ENCODE measurements at places on chromosomes 11 and 22.

- peak; percentile 62 for DNase-seq
Observed at GRCh38 chr22:40855071-40855978, 1.1 kb downstream of the ST13 start.

GRCh38 chr11:89436071-89436470 lies 55.1 kb downstream of the NOX4 start:
- DNase-seq: peak; percentile 18

- DNase-seq: no peak
Observed at GRCh38 chr22:39525658-39525975, 5.3 kb downstream of the ATF4 start.

GRCh38 chr11:133710681-133711240 lies 134.6 kb downstream of the SPATA19 start:
- DNase-seq: no peak

DNA sequence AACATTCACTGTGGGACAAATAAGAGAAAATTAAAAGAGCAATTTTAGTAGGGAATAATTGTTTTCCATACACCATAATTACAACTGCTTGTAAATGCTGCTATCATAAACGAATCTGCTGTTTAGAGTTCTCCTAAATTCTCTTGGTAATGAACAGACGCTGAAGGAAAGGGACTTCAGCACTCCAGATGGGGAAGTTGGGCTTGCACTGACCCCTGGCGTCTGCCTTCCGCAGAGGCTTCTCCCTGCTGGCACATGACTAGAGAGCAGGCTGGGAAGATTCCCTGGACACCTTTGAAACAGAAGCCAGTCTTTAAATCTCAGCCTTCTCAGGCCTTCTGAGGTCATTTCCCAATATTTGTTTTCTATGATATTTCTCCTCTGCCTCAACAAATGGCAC lies 84.1 kb downstream of the NXPE2 start:
- DNase-seq: peak; percentile 67

GRCh38 chr11:11351042-11351586 lies 1.9 kb downstream of the CSNK2A3 start:
- DNase-seq: no peak

DNA sequence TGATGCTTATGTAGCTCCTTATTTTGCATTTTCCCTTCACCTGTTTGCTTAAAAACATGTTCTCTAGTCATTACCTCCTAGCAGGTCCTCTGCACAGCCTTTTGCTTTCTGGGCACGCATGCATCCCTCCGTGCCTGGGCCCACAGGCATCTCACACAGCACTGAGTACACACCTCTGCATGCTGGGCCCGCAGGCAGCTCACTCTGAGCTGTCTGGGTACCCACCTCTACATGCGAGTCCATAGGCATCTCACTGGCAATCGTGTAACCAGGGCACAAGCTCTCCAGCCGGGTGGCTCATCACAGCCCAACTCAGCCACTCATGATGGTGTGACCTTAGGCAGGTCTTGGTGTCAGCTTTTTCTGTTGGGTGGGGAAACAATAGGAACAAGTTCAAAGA lies 68.7 kb upstream of the GAL start:
- DNase-seq: no peak

GRCh38 chr11:27281740-27282590 lies 81.0 kb downstream of the CCDC34 start:
- DNase-seq: peak; percentile 92

- peak; percentile 43 for DNase-seq
Observed at GRCh38 chr11:5204787-5205186, 4.3 kb upstream of the OR51V1 start.

- DNase-seq: no peak
Observed at GRCh38 chr22:37929390-37929789, 23.3 kb downstream of the MICALL1 start.

DNA sequence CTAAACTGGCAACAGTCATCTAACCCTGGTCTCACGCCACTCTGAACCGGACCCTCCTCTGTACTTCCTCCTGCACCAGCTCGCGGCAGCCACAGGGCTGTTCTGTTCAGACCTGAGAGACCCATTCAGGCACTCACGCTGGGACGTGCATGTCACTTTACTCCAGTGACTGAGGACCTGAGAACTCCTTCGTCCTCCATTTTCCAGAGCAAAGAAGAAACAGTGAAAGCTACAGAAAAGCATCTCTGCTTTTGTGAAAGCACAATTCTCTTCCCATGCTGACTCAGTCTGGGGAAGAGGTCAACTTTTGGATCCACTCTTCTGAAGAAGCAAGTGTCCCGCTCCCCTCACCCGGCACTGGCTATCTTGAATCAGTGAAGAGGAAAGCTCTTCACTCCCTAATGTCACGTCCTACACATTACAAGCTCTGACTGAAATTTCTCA lies 24.5 kb downstream of the PISD start:
- DNase-seq: no peak

- DNase-seq: no peak
Observed at GRCh38 chr11:104064034-104064630, 27.7 kb downstream of the DDI1 start.

DNA sequence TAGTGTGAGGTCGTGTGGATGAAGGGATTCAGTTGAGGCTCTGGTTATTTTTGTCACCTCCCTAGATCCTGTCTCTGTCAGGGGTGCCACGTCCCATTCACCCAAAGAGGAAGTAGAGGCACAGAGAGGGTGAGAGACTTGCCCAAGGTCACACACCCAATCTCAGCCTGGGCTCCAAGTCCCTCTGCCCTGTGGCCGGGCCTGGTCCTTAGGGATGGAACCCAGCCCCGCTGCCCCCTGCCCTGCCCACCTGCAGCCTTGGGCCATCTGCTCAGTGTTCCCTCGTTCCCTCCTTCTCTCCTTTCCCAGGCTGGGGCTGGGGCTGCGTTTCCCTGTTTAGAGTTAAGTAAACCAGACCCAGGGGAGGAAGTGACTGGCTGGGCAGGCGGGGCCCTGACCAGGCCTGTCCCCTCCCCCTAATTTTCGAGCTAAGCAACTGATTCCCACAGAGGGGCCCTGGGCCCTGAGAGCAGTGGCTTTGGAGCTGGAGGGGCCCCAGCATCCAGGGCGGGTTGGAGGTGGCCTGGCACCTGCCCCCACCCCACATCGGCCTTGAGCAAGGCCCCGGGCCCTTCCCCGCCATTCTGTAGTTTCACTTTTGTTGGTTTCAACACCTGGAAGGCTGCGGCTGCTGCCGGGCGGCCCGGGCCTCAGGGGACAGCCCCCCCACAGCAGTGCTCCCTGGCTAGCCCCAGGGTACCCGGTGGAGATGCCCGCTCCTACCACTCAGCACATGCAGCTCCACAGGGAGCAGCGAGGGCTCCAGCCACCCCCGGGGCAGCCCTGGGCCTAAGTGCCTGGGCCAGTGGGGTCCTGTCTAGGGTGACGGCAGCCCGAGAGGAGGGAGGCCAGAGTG lies 1.5 kb downstream of the TCIRG1 start:
- peak; percentile 87 for DNase-seq

GRCh38 chr11:107538239-107538638 lies 27.3 kb downstream of the ALKBH8 start:
- DNase-seq: no peak

DNA sequence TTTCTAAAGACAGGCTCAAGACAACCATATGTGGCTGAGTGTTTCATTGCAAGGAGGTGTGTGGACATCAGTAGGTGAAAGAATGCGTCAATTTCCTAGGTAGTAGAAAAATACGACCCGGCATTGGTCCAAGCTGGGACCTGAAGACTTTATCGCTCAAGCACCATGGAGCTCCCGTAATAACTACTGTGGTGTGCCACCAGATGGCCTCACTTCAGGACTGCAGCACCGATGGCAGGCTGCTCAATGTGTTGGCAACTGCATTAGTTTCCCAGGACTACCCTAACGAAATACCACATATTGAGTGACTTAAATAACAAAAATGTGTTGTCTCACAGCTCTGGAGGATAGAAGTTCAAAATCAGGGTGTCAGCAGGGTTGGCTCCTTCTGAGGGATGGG lies 72.4 kb upstream of the FAT3 start:
- no peak for DNase-seq

DNA sequence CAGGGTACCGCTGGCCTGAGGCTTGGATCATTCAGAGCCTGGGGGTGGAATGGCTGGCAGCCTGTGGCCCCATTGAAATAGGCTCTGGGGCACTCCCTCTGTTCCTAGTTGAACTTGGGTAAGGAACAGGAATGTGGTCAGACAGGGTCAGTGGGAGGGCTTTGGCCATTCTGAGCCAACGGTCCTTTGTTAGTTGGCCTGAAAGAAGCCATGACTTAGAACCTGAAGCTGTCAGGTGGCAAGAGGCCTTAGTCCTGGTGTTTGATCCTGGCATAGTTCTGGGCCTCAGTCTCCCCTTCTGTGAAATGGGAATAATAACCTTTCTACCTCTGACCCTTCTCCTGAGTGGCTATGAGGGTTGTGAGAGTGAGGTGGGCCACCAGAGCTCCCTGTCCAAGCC lies 8.3 kb downstream of the PGAP2 start:
- DNase-seq: no peak

DNA sequence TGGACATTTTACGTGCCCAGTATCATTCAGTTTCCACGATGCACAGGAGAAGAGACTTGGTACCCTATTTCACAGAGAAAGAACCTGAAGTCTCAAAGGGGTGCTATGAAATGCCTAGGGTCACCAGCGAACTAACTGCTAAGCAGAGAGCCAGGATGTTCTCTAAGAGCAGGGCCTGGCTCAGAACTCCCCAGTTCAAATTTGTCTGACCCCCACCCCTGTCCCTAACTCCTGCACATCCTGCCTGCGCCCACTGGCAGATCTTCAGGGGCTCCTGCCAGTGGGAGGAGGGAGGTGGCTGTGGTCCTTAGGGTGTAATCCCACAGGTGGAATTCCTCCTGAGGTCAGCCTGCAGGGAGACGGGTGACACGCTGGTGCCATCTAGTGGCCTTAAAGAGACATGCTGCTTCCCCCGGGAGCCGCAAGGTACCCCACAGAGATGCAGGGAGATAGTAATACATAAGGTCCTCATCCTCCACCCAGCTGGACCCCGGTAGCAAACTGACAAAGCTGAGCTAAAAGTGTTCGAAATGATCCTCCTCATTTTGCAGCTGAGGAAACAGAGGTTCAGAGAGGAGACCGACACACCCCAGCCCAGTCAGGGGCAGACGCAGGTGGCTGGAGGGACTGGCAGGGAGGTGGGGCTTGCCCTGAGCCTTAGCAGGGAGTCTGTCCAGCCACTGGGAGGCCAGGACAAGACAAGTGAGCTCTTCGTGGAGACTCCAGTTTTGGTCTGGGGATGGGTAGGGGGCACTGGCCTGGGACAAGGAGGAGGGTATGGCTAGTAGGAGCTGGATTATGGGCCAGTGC lies 34.1 kb downstream of the MB start:
- peak; percentile 84 for DNase-seq

DNA sequence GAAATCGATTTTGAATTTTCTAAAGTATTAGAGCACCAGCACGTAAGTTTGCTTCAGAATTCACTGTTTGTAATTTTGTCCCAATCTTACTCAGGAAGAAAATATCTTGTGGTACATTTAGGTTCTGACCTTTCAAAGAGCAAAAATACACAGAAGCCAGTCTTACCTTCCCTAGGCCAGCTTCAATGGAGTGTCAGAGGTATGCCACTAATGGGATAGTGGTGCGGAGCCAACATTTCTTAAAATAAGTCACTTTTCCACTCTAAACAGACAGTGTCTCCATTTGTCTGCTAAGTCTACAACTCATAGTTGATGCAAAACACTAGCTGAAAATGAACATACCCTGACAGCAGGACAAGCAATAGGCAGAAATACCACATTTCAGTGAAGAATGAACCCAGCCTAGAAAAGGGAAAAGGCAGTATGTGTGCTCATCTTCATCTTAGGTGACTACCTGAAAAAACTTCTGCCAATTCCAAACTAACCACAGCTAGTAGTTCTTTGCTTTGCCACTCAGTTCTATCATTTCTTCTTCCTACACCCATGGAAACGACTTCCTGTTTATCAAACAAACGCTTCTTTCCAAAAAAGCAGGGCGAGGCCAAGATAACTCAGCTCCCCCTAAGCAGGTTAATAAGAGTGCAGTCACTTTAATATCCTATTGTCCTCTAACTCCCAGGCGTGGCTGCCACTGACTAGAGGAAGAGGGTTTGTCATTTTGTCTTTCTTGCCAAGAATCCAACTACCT lies 94.0 kb upstream of the APOA1 start:
- peak; percentile 60 for DNase-seq

- no peak for DNase-seq
Observed at GRCh38 chr11:117730208-117730800, 66.7 kb downstream of the DSCAML1 start.

- DNase-seq: peak; percentile 23
Observed at GRCh38 chr11:77131560-77131959, 3.5 kb downstream of the MYO7A start.

GRCh38 chr11:65381716-65382032 lies 772 bp downstream of the SLC25A45 start:
- DNase-seq: no peak

DNA sequence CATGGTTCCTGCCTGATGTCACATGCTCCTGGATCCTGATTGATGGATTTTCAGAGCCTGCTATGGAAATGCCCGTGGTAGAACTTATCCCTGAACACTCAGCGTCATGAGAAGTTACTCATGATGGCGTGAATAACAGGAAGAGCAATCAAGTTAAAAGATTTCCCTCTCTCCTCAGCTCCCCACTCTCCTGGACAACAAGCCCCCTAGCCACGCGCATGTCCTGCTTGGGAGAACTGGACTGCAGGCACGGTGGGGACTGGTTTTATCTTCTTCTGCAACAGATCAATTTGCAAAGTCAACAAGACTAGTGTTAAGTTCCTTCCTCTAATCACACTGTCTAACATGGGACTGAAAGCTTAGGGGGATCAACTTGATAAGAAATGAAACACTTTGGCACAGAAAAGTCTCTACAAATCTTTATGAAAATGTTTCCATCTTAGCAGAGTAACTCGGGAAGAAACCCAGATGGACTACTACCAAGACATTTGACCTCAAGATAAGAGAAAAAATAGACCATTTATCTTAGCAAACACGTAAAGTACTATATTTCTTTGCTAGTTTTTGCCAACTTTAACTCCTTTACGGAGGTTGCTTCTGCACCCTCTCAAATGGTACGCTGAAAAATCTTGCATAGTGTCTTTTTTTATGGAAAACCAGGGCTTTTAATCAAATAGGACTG lies 27.6 kb downstream of the POU2AF1 start:
- DNase-seq: no peak

DNA sequence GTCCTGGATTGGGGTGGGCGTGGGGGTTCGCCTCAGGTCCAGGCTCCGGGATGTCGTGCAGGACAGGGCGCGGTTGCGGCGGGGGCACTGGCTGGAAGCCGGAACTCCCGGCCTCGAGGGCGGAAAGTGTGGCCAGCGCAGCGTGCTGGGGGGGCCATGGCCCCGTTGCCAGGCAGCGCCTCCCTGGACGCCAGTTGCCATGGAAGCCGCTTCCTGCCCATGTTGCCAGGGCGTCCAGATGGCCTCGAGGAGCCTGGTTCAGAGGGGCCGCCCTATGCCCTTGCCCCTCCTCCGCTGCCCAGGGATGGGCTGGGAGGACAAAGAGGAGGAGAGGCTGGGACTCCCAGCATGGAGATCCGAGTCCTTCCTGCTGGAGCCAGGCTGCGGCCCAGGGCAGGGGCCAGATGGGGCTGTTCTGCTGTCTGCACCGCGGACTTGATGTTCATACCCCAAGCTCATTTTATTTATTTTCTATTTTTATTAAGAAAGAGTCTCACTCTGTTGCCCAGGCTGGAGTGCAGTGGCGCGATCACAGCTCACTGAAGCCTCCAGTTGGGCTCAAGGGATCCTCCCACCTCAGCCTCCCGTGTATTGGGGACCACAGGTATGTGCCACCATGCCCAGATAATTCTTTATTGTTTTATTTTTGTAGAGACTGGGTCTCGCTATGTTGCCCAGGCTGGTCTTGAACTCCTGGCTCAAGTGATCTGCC lies 4.6 kb upstream of the CCDC188 start:
- DNase-seq: peak; percentile 87

GRCh38 chr11:128625746-128626145 lies 38.4 kb upstream of the ETS1 start:
- no peak for DNase-seq
